ENCODE measurements at places on chromosomes 6 and 20.

DNA sequence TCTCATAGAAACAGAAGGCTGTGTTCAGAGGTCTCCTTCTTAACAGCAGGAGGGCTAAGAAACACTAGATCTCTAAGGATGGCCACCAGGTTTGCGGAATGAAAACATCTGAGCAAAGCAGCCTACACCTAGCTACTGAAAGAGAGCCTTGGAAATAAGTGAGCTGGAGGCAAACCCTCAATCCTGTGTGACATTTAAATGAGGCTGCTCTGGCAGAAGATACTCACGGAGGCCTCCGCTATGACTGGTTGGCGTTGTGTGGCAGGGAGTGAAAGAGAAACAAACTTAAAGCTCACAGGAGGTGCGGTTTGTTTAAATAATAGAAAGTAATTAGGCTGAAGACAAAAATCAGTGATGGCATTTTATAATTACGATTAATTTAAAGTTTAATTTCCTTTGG lies 162.0 kb upstream of the RNF217 start:
- no peak for DNase-seq

DNA sequence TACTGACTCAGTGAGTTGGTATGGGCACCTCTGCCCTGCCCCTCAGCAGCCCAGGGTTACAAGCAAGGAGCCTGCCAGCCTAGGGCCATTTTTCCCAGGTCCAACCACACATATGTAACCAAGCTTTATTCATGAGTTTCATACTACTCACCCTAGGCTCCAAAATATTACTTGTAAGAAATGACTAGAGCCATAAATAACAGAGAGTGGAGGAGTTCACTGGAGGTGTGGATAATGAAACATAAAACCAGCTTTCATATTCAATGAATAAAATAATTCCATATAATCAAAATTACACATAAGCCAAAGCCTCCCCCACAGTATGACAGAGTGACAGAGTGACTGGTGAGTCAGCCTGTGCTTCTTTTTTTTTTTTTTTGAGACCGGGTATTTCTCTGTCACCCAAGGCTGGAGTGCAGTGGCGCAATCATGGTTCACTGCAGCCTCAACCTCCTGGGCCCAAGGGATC lies 229.8 kb upstream of the SASH1 start:
- DNase-seq = no peak

- DNase-seq = no peak
Measured at GRCh38 chr6:211871-212497, 80.3 kb upstream of the DUSP22 start.

GRCh38 chr20:5044075-5044620 lies 42.8 kb upstream of the SLC23A2 start:
- no peak for DNase-seq

GRCh38 chr6:41630069-41630468 lies 8.2 kb upstream of the MDFI start:
- DNase-seq = no peak

DNA sequence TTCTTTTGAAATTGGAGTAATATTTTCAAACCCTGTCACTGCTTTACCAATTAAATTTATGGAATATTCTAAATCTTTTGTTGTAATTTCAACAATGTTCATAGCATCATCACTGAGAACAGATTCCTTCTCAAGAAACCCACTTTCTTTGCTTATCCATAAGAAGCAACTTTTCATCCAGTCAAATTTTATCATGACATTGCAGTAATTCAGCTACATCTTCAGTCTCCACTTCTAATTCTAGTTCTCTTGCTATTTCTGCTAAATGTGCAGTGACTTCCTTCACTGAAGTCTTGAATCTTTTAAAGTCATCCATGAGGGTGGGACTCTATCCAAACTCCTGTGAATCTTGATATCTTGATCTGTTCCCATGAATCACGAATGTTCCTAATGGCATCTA lies 132.4 kb downstream of the INSM1 start:
- no peak for DNase-seq

Data from left renal cortex interstitium (tissue), 4 donors.